ENCODE measurements at places on chromosomes 6 and 20. TPM values are rescaled to one million over a fixed set of nuclear protein-coding genes. Genes with fewer than 3 reads are reported as not detected.
A peak's percentile ranks its signal among the peaks of the same experiment; 100 is the strongest.

DNA sequence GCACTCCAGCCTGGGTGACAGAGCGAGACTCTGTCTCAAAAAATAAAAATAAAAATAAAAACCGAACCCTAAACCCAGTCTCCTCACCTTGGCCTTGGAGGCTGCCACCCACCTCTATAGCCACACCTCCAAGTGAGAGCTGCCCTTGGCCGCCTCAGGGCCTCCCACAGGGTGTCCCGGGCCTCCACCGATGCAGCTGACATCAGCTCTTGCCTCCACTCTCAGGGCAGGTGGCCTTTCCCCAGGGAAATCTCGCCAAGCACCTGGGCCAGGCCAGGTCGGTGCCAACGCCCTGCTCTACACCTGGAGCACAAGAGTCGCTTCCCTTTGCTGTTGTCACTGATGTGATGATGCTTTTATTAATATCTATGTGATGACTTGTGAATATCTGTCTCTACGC lies 8.9 kb upstream of the MYL9 start:
- DNase-seq: no peak

DNA sequence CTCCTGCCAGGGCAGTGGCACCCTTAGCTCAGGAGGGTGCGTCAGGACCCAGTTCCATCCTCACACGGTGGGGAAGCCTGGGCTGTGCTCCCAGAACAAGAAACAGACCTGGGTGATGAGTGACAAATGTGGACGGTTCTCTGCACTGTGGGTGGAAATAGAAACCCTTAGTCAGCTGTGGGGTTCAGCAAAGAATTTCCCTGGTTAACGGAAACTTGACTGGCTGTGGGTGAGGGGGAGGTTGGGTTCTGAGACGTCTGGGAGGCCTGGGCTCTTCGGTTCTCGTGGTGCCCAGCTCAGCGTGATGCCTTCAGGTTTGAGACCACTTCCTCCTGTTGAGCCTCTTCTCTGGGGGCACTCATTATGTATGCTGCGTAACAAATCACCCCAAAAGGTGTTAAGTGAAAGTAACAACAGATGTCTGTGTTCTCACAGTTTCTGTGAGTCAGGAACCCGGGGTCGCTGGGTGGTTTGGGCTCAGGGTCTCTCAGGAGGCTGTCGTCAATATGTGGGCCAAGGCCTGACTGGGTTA lies 53.1 kb upstream of the FAM83D start:
- peak; percentile 59 for DNase-seq

DNA sequence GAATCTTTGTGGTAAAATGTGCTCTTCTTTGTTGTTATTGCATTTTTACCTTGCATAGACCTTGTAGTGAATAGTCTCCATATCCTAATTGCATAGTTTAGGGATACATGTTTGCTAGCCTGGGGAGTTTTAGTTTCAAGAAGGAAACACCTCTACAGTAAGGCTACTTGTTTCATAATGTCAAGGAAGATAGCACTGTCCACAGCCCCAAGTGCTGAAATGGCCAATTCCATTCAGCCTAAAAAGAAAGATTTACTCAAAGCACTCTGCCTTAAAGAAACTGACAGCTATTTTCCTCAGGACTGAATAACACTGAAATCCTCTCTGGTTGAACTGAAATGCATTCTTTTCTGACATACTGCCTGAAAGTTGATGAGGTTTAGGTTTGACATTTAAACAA lies 2.6 kb downstream of the HCRTR2 start:
- no peak for DNase-seq

DNA sequence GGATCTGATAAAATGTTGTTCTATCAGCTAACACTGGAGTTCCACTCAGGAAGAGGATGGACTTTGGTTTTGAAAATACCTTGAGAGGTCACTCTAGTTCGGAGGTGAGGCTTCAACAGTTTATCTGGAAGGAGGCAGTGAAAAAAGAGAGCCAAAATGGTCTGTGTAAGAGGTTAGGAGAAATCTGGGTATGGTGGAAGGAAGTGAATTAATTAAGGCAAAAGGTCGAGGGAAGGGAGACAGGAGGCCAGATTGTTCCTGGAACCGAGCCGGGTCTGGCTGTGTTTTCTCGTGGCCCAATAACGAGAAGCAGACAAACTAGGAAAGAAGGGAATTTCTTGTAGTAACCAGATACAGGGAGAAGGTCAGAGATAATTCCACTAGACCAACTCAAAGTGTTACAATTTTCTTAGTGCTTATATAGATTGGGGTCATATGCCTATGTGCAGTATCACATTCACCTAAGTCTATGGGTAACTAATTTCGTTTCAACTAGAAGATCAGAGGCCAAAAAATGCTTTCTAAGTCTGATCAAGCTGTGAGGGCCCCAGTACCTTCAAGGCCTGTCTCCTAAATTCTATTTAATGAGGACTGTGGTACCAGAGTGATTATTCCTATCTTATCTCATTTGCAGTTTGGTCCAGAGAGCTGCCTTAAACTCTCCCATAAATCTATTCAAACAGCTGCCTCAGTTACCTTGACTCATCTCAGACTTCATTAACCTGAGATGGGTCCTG lies 96.0 kb upstream of the SNX9 start:
- no peak for DNase-seq

DNA sequence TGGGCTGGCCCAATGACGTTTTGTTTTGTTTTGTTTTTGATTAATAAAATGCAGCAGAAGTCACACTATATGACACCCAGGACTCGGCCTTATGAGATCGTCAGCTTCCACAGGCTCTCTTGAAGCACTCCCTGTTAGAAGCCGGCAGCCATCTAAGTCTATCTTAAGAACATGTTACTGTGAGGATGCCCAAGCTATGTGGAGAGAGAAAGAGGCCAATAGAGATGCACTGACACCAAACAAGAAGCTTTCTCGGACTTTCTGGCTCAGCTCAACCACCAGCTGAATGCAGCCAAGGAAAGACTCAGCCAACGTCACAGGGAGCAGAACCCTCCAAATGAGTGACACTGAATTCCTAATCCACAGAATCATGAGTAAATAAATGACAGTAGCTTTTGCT lies 14.0 kb downstream of the SGK1 start:
- no peak for DNase-seq

DNA sequence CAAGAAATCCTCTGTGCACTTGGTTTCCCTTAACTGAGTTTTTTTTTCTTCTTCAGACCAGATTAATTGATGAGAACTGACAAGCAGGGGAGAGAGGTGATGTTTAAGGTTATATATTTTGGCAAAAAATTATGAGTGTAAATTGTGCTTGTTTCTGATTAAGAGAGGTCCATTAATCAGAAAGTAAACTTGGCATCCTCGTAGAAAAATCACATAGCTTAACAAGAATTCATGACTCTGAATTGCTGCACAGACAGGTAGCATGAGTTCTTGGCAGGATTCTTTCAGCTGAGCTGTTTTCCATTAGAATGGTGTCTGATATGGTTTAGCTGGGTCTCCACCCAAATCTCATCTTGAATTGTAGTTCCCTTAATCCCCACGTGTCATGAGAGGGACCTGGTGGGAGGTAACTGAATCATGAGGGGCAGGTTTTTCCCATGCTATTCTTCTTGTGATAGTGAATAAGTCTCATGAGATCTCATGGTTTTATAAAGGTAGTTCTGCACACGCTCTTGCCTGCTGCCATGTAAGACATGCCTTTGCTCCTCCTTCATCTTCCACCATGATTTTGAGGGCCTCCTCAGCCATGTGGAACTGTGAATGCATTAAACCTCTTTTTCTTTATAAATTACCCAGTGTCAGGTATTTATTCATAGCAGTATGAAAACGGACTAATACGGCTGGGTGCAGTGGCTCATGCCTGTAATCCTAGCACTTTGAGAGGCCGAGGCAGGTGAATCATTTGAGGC lies 34.2 kb upstream of the DDR1 start:
- DNase-seq: no peak

GRCh38 chr20:8305449-8305978 lies 173.4 kb downstream of the PLCB1 start:
- no peak for DNase-seq

- DNase-seq: no peak
Measured at GRCh38 chr6:54921891-54922290, 75.3 kb downstream of the FAM83B start.

GRCh38 chr20:51249215-51249614 lies 226.3 kb upstream of the KCNG1 start:
- DNase-seq: no peak

DNA sequence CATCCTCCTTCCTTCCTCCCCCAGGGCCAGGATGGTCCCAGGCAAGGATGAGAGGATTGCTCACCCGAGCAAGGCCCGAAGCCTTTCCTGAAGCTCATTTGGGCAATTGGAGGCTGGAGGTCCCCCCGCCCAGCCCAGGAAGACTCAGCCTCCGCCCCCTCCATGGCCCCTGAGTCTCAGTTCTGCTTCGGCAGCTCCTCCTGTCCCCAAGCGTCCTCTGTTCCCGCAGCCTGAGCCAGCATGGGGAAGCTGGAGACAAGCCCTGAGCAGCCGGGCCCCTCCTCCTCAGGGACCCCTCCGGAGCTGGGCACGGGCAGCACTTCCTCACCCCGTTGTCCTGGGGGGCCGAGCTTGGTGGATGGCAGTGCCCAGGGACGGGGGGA lies 26.0 kb downstream of the SLC17A9 start:
- DNase-seq: no peak

DNA sequence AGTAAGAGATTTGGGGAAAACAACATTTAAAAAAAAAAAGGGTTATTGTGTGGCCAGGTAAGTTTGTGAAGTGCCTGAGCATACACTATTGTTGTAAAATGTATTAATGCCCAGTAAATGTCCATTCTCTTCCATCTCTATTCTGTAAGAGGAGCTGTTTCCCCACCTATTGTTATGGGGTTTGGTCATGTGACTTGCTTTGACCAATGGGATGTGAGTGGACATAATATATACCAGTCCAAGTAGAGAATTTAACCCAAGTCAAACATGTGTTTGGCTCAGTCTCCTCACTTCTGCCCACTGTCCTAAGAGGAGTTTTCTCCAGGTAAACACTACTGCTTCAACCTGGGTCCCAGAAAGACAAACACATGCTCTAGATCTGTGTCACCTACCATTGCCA lies 377.1 kb downstream of the FOXA2 start:
- no peak for DNase-seq

- no peak for DNase-seq
Measured at GRCh38 chr6:39441986-39442385, 119.5 kb upstream of the KCNK16 start.

- no peak for DNase-seq
Measured at GRCh38 chr6:41577356-41578216, 31.4 kb downstream of the FOXP4 start.

GRCh38 chr6:97947841-97948240 lies 664.8 kb upstream of the MMS22L start:
- no peak for DNase-seq

DNA sequence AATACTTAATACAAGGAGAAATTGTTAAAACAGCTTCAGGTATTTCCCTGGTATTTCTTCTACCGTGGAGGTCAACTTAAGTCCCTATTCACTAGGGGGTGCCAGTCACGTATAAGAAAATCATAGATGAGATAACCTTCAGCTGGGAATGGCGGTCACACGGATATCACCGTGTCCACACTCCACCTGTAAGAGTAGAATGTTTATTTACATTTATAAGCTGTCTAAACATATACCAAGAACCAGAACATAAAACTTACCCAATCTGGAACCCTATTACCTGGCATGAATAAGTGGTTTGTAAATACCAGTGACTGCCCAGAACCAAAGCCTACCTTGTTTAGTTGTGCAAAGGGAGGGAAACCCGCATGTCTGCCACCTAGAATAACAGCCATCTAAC lies 1.9 kb upstream of the ELOVL4 start:
- DNase-seq: no peak

DNA sequence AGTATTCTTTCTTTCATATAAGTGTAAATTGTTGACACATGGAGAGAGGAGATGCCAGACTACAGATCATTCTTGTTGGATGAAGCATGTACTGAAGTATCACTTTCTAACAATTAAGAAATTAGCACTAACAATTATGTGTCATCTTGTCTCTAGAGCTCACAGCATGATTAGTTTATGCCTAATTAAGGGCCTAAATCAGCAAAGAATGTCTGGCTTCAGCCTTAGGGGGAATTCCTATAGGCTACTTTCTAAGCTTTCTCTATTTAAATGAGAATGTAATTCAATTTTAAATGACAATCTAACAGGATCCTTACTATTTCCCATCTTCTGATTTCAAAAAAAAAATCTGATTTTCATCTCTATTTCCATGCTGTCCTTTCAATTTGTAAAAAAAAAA lies 371.0 kb downstream of the EPHA7 start:
- no peak for DNase-seq

GRCh38 chr6:80640176-80640575 lies 533.7 kb downstream of the BCKDHB start:
- DNase-seq: no peak

DNA sequence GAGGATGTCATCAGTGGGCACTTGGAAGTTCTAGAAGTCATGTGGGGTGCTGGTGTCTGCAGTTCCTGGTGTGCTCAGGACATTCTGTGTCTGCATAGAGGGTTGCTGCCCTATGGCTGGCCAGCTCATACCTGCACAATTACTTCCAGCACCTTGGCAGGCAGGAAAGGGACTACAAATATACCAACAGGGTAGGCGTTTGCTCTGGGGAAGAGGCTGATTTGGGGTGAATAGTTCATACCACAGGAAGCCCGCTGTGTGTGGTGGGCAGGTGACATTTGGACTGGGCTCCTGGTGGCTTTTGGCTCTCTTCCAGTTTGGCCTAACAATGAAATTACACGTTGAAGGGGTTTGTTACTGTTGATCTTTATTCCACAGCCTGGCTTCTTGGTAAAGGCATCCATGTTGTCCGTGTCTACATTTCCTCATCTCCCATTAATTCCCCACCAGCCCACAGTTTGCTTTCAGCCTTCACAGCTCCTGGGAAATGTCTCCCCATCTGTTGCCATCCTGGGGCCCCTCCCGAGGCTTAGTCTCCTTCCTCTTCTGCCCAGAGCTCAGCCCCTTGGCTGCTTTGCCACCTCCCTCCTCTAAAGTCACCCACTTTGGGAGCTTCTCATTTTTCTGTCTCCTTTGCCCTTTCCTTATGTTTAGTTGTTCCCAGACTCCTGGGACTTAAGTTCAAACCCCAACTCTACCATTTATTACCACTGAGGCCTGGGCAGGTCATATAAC lies 88.1 kb downstream of the RSPH3 start:
- no peak for DNase-seq

GRCh38 chr20:19661717-19662636 lies 96.1 kb upstream of the RIN2 start:
- no peak for DNase-seq

FUT9 gene
- total RNA-seq: not detected

ASIP gene
- not detected for total RNA-seq

BTNL2 gene
- total RNA-seq: not detected

C20orf144 gene
- not detected for total RNA-seq

SLPI gene
- total RNA-seq: 16.5 TPM

EDN3 gene
- total RNA-seq: not detected

TRIM10 gene
- not detected for total RNA-seq

WFDC12 gene
- total RNA-seq: not detected

Measured in mesenteric fat pad (tissue), 1 donor.